ENCODE measurements at places on chromosomes 5 and 9. TPM values are rescaled to one million over a fixed set of nuclear protein-coding genes. Genes with fewer than 3 reads are reported as not detected.
A peak's percentile ranks its signal among the peaks of the same experiment; 100 is the strongest.

Gene OR13D1
- not detected for total RNA-seq

DNA sequence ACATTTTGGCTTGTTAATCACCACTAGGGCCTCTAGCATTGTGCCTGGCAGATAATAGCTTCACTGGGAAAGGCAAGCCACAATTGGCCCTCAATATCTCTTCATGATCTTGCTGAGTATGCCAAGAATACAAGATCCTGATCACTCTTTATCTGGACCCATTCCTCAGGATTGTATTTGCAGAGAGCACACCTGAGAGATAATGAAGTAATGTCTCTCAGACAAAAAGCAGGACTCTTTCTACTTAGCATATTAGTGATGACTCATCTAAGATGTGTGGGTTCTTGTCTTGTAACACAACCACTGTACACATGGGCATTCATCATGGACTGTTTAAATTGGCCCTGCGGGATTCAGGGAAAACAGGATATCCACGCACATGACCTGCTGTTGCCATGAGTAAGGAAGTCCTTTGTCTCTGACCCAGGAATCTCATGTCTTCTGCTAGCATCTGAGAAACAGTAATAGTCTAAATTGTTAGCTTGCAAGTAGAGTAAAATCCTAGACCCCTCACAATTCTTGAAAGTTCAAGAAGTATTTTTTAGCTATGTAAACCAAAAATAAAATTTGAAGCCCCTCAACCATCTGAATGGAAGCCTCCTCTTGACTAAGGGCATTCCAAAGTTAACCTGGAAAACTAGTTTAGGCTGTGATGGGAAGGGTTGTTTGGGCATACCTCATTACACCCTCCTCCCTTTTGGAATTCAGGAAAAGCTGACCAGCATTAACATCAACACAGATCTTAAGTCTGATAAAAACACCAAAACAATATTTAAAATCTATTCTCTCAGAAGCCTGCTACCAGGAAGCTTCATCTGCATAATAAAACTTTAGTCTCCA lies 28.0 kb upstream of the NFIL3 start:
- DNase-seq: peak; percentile 8

DNA sequence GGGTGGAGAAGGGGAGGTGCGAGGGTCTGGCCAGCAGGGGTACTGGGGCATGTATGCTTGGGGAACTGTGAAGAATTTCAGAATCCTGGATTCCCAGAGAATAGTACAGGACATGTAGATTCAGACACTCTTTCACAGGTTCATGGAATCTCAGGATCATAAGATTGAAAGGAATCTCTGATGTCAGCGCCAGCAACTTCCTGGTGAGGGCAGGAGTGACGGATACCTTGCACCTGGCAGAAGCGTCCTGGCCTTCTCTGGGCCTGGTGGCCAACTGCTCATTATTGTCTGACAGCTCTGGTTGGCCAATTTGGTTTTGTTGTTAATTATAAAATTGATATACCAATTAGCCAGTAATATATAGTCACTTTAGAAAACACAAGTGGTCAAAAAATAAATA lies 6.9 kb downstream of the GM2A start:
- DNase-seq: no peak

DNA sequence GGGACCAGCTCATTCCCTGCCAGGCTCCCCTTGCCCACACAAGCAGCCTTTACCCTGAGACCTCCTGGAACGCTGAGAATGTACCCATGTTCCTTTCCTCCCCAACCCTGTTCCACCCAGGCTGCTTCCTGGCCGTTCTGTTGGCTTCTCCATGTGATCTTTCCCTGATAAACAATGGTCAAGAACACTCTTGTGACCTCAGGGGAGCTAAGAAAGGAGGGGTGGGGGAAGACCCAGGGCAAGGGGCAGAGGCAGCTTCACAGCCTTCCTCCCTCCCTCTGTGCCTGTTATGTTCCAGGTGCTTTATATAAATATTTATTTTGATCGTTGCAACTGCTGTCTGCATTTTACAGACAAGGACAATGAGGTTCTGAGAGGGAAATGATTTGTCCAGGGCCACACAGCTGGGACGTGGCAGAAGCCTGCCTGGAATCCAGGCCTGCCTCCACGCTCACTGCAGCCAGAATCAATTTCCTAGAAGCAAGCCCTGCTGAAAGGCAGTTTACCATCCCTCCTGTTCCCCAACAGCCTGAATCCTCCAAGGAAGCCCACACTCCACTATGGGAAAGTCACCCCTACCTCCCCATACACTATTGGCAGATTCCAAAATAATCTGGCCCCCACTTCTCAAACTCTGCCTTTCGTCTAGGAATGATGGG lies 3.9 kb downstream of the SHROOM1 start:
- no peak for DNase-seq

DNA sequence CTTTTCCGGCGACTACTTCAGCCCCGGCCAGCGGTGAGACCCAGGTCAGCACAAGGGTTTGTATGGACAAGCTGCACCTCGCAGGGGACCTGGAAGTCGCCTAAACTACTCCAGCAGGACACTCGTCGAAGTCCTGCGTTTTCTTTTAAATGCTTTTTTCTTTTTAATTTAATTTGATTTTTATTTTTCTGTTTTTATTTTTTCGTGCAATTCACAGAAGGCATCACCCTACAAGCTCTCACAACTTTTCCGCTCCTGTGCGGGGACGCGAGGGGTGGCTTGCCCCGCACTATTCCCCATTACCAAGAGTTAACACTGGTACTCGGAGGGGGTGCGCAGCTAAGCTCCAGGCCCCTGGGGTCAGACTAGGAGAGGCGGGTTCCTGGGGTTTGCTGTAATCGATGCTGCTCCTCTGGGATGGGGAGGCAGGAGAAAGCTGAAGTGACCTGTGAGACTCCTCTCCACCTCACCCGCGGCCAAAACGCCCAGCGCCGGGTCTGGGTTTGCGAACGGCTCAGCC lies 1.3 kb downstream of the EDIL3 start:
- DNase-seq: no peak

DNA sequence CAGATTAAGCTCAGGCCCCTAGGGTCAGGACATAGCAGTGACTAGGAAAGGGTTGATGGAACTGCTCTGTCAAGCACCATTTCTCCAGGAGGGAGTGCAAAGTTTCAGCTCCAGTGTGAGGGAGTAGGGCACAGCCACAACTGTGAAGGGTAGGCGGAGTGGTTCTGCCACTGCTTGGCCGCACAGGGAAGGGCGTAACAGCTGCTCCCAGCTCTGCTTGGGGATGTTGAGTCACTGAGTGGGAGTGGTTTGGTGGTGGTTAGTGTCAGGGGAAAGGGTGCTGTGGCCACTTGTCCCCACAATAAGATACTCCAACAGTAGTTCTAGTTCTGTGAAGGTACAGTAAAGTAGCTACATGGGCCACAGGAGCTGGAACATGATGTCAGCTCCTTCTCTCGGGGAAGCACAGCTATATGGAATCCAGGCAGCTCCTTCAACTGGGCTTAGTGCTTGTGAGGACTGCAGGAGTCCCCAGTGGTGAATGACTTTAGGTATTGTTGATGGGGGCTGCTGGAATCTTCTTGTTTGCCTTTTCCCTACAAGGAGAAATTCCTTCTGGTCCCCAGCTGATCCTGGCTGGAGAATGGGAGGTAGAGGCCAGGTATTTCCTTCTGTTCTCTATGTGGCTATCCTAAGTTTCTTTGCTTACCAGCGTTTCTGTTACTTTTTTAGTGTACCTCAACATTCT lies 314.5 kb downstream of the SPATA31D1 start:
- no peak for DNase-seq

DNA sequence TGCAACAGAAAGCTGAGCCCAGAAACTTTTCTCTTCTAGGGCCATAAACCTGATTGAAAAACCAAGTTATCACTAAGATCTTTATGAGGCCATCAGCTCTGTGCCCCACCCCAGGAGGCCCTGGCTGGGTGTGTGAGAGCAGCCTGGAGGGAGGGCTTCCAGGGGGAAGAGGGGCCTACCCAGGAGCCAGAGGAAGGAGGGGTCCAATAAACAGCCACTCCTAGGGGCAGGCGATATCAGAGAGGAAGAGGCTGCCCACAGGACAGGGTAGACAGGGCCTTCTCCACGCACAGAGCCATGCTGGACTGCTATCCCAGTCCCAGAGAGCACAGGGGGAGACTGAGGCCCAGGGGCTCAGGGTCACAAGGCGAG lies 4.5 kb upstream of the CDX1 start:
- no peak for DNase-seq

Gene SOX30
- total RNA-seq: not detected

Data from fibroblast of the aortic adventitia (primary cell).